ENCODE measurements at places on chromosomes 3 and 15. TPM values are rescaled to one million over a fixed set of nuclear protein-coding genes. Genes with fewer than 3 reads are reported as not detected.

TMEM158 gene
- total RNA-seq = 79.4 TPM

CDCP1 gene
- total RNA-seq = 16.9 TPM

VGLL3 gene
- 53.7 TPM for total RNA-seq

TIMP4 gene
- 9.8 TPM for total RNA-seq

DUOXA2 gene
- not detected for total RNA-seq

Data from fibroblast of lung (primary cell).